Hypothalamus (tissue), 51 donors: ENCODE measurements at places on chromosomes 1 and 21.

- no peak for DNase-seq
Observed at GRCh38 chr1:118322331-118322730, 137.3 kb upstream of the SPAG17 start.

DNA sequence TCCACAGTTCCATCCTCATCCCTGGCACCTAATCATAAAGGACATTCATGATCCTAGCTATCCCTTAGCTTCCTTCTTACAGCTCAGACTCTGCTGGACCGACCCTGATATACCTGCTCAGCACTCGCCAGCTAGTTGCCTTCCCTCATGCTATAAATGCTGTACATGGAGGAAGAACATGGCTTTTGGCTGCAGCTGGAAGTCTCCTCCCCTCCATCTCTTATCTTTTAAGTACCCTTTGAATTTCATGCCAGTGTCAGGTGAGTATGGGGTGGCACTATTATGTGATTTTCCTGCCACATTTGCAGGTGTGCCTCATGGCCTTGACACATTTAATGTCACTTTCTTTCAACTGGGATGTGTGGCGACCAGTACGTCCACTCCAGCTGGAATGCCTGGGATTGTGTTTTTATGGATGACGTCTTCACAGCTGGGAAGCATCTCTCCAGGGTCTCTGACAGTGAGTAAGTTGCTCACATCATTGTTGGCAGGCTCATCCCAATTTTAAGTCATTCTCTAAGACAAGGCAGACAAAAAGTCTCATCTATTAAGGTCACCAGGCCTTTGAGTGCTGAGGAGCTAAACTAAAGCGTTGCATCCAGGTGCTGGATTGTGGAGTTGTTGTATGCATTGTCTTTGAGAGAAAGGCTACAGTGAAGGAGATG, 43.4 kb downstream of the RUNX1 start:
- no peak for DNase-seq

DNA sequence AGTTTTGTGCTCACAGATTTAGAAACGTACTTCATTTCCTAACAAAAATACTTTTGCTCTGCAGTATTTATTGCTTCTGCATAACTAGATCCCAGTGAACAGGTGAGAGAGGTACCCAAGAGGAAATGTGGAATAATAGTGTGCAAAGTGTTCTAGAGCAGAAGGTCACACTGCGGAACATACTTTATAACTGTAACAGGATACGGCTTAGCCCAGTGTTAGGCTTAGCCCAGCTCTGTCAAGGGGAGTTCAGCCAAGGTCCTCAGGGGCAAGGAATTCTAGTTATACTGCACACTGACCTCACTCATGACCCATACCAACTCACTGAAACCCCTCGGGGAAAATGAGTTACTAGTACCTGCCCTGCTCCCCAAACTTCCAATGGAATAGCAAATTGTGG, 55.3 kb downstream of the PTPN14 start:
- DNase-seq, result no peak

GRCh38 chr1:44263568-44264450, 50.5 kb downstream of the DMAP1 start:
- no peak for DNase-seq

GRCh38 chr1:244901400-244902015, 37.2 kb upstream of the HNRNPU start:
- DNase-seq, result no peak

DNA sequence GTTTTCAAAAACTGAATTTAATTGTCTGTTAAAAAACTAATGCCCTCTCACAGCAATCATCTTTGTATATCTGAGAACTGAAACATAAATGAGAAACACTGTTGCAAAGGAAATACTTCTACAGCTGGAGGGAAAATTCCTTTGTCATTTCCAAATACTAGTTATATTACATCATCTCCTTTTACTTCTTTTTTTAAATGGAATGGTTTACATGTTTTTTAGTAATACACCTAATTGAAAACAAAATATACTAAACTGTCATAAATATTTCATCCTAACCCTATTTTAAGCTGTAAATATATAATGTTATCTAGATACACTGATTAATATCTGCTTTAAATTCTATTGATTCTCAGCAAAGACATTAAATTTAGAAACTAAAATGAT, 19.1 kb downstream of the CDC42BPA start:
- DNase-seq, result no peak

GRCh38 chr1:190328361-190328760, 149.3 kb downstream of the BRINP3 start:
- no peak for DNase-seq

- no peak for DNase-seq
Observed at GRCh38 chr1:204711947-204712701, 26.6 kb upstream of the LRRN2 start.

- no peak for DNase-seq
Observed at GRCh38 chr1:201672685-201673084, 133.8 kb downstream of the NAV1 start.

DNA sequence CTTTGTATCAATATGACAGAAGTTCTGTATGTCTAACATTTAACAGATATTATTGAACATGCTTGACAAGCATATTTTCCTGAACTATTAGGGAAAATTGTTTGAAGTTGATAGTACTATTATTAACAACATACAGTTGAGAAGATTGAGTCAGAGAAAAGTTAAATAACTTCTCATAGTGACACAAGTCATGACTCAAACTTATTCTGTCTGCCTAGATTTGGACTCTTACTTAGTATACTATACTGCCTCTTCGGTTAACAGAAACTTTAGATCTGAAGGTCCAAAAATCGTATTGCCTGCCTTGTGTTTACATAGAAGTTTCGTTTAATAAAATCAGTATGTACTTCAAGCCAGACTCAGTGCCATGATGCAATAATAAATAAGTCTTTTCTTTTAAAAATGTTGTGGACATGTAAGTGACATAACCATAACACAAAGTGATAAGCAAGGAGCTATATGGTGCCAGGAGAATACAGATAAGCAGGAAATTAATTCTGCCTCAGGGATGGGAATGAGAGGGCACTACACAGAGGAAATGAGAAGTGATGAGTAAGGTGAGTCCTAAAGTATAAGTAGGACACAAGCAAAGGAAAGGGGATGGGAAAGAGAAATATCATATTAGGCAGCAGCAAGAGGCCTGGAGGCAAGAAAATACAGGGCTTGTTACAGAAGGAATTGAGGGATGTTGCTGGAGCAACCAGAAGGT, 48.1 kb downstream of the LHX9 start:
- no peak for DNase-seq

DNA sequence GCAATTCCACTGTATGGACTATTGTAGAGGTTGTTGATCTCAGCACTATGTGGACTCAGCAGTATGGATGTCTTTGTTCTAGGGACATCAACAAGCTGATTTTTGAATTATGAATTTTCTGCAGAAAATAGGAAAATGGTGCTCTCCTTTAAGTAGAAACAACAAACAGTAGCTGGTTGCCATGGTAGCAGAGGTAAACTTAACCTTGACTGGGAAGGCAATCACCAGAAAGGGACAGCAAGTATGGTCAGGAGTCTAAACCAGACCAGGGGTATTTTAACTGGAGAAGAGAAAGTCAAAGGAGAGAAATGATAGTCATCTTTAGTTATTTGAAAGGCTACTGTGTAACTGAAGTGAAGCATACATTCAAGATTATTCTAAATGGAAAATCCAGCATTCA, 22.3 kb downstream of the WLS start:
- DNase-seq, result no peak

- DNase-seq, result no peak
Observed at GRCh38 chr1:112714313-112715263, 544 bp downstream of the PPM1J start.
